Stimulated activated CD4-positive, alpha-beta T cell treated with anti-CD3 and anti-CD28 coated beads, Interleukin-4, amount 100 ng/mL, for 1 hour (primary cell): ENCODE measurements at places on chromosomes 7 and 10.

DNA sequence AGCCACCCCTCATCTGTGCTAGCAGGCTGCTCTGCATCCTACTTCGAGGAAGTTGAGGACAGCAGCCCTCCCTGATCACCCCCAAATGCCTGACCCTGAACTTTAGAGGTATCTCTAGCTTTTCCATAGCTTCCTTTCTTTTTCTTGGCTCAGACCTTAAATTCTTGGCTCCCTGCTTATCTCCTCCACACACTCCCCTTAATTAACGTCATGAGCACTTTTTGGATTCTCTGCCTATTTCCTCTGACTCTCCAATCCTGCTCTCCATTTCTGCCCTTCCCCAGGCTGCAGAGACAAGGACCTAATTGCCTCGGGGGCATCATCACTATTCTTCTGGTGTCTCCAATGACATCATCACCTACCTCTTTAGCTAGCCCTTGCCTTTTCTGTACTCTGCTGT, 40.8 kb upstream of the SEC61G start:
- no peak for DNase-seq

- no peak for DNase-seq
Observed at GRCh38 chr7:1079546-1079945, 8.4 kb upstream of the GPER1 start.

DNA sequence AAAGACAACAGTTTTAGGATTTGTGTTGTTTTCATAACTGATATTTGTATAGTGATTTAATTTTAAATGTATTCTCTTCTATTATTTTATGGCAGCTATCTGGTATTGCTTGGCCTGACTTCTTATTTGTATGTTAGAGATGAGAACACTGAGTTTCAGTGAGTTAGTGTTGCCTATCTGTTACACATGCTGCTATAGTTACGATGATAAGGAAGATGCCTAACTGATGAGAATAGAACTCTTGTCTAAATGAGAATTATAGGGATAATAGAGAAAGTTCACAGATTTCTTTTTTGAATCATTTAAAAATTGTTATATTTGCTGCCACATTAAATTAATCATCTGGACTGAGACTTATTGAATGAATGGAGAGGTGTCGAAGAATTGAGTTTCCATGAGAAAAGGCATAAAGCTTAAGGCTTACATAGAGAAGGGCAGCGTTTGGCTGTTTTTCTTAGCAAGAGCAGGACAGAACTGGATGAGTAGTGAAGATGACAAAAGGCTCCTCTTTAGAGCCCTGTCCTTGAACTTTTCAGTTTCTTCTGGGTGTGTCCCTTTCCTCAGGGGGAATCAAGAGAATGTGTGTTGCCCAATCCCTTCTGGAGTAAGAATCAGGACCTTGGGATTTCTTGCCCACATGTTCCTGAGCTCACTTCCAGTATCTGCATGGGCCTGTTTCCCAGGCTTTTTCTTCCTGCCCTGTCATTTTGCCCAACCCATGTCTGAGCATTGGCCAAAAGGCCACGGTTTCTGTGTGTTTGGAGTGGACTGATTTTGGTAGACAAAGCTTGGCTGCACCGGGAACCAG, 195.6 kb upstream of the CSTF2T start:
- no peak for DNase-seq

DNA sequence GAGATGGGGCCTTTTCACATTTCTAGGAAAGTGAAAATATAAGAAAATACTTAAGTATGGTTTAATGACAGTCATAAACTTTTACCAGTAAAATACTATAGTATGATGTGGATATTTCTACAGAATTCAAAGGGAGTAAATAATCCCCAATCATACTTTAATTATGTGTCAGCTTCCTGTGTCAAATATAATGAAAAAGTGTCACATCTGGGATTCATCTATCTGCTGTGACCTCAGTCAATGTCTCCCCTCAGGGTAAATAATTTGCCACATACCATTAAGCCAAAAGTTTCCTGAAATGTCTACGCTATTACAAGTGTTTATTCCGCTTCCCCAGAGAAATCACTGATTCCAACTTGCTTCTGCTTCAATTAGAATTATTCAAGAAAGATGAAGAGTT, 110.5 kb downstream of the ITGA8 start:
- no peak for DNase-seq

- DNase-seq, result no peak
Observed at GRCh38 chr10:77158666-77159065, 478.9 kb downstream of the KCNMA1 start.

- no peak for DNase-seq
Observed at GRCh38 chr10:128064970-128065580, 61.1 kb downstream of the MKI67 start.

GRCh38 chr7:144588559-144589051, 185.1 kb upstream of the NOBOX start:
- DNase-seq, result no peak

DNA sequence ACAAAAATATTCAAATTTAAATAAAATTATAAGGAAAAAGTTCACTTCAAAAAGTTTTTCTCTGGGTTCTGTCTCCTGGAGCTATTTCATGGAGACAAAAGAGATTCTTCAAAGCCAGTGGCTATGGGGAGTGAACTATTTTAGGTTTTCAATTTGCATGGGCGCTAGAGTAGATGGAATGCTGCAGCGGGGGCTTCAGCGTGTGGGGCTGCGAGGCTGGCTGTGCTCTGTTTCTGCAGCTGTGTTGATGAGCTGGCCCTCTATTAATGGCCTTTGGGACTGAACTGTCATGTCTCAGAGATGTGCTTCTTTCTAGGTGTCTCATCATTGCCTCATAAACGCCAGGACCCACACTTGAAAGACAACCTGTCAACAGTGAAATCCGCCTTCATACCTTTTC, 108.4 kb upstream of the NPY start:
- DNase-seq, result no peak

GRCh38 chr7:42914421-42915045, 2.7 kb upstream of the C7orf25 start:
- no peak for DNase-seq

DNA sequence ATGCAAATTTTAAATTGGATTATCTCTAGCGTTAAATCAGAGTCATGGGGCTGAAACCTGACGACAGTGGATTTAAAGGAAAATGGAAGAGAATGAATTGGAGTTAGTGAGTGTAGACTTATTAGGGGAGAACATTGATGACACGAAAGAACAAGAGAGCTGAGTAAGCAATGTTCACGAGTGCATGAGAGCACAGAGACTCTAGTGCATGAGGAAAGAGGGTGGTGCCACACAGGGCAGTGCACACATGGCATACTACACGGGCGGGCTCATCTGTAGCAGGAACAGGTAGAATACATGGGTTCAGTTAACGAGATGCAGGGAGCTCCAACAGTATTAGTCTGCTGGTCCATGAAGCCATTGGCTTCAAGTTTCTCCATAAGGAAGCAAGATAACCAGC, 53.9 kb downstream of the USP6NL start:
- DNase-seq, result no peak

GRCh38 chr10:23063973-23064812, 31.2 kb upstream of the MSRB2 start:
- no peak for DNase-seq

- DNase-seq, result no peak
Observed at GRCh38 chr7:141792526-141792925, 2.5 kb downstream of the TAS2R5 start.

GRCh38 chr7:43584195-43584586, 1.3 kb downstream of the STK17A start:
- DNase-seq, result no peak

- DNase-seq, result no peak
Observed at GRCh38 chr7:106281585-106282318, 3.0 kb downstream of the NAMPT start.

DNA sequence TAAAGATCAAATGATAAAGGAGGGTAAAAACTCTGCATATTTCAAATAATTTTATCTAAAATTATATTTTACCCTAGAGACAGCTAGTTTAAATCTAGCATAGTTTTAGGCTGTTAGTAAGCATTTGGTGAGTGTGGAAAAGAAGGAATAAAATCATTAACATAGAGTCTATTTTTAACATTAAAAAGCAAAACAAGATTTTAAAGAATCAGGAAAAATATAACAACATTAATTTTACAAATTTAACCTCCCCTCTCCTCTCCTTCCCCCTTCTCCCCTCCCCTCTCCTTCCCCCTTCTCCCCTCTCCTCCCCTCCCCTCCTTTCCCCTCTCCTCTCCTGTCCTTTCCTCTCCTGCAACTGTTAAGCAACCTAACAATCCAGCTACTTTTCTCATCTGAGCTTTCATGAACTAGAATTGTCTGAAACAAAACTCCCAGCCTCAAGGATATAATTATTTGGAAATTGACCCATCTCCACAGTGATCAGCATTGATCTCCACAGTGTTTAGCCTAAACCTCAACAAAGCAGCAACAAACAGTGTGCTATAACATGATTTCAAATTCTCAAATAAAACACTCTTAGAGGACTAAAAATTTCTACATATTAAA, 293.2 kb downstream of the PPP1R3A start:
- DNase-seq, result no peak

- DNase-seq, result peak; percentile 43
Observed at GRCh38 chr10:68600041-68600778, 40.1 kb downstream of the TET1 start.

DNA sequence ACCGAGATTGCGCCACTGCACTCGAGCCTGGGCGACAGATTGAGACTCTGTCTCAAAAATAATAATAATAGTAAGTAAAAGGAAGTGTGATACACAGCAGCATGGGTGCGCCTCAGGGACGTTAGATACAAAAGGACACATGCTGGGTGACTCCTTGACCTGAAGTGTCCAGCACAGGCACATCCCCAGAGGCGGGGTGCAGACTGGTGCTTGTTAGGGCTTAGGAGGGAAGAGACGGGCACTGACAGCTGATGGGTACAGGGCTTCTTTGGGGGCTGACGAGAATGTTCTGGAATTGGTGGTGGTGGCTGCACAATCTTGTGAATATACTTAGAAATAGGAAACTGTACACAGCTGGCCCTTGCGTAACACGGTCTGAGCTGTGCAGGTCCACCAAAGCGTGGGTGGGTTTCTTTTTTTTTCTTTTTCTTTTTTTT, 61.8 kb upstream of the DNAJB6 start:
- DNase-seq, result no peak

DNA sequence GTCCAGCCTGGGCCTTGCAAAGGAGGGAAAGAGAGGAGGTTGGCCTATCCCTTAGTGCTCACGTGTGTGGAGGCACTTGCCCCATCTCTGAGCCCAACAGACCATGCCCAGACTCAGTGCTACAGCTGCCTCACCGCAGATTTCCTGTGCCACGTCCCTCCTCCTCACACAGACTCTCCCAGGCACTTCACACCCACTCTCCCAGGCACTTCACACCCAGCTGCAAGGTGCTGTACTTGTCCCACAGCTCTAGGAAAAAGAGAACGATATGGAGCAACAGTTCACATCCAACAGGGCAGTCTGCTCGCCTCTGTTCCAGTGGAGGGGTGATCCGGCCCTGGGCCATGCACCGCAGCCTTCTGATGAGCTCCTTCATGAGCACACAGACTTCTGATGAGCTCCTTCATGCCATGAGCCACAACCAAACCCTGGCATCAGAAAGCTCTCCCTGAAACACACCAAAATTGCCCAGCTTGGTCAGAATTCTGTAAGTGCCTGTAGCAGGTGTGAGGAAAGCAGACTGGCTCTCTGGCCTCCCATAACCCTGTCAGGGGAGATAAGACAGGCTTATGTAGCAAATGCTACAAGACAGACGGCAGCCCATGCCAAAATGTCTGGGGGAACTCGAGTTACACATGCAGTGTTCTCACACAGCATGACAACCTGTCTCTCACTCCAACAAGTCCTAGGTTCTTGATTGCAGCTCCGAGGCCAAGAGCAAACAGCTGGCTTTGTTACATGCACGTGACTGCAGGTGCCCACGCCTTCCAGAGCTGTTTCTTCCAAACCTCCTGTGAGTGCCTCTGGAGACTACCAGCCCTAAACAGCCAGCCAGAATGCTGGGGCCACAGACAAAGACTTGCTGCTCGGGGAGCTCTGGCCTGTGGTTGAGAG, 348.5 kb downstream of the GRID1 start:
- DNase-seq, result no peak
